A375 (cell line): ENCODE measurements at places on chromosomes 4 and X. TPM values are rescaled to one million over a fixed set of nuclear protein-coding genes. Genes with fewer than 3 reads are reported as not detected.

Gene MXRA5
- total RNA-seq = not detected in 2 replicates

Gene SMIM10
- not detected in 2 replicates for total RNA-seq

Gene SYTL4
- total RNA-seq = 1.3 and 1.8 TPM in 2 replicates

Gene FMR1NB
- not detected in 2 replicates for total RNA-seq

Gene NDST4
- not detected in 2 replicates for total RNA-seq

Gene FAM47B
- total RNA-seq = not detected in 2 replicates

Gene CFI
- 9.8 and 11.4 TPM in 2 replicates for total RNA-seq

Gene FGB
- total RNA-seq = not detected in 2 replicates

Gene UGT2B7
- 1.6 and 2.0 TPM in 2 replicates for total RNA-seq

Gene IL2
- total RNA-seq = not detected in 2 replicates

Gene TMEM150C
- 0.04 and 0.08 TPM in 2 replicates for total RNA-seq

Gene FTSJ1
- 115 and 124 TPM in 2 replicates for total RNA-seq

Gene RHOXF2B
- not detected in 2 replicates for total RNA-seq

Gene DMP1
- total RNA-seq = not detected in 2 replicates

Gene HSFX2
- not detected in 2 replicates for total RNA-seq

Gene OFD1
- 16.6 and 19.8 TPM in 2 replicates for total RNA-seq

Gene CITED1
- 3.8 and 4.7 TPM in 2 replicates for total RNA-seq

Gene LIAS
- total RNA-seq = 8.1 and 12.8 TPM in 2 replicates

Gene CSN1S1
- not detected in 2 replicates for total RNA-seq

Gene LGI2
- not detected in 2 replicates for total RNA-seq

Gene DRD5
- total RNA-seq = not detected in 2 replicates

Gene TASL
- not detected in 2 replicates for total RNA-seq

Gene VBP1
- 59.0 and 61.8 TPM in 2 replicates for total RNA-seq

Gene GPR119
- total RNA-seq = not detected in 2 replicates

Gene NAP1L2
- total RNA-seq = 0.74 and 0.94 TPM in 2 replicates

Gene DAPP1
- total RNA-seq = not detected in 2 replicates

Gene ADRA2C
- total RNA-seq = 0.16 and 0.30 TPM in 2 replicates
